ENCODE measurements at places on chromosomes 7 and 10.

GRCh38 chr10:128875956-128876736 is 590.9 kb upstream of the MGMT start:
- DNase-seq = no peak
- H3K27ac ChIP-seq = no peak overlapping the region
- H3K27me3 ChIP-seq = peaks cover 2% of the 10 kb centered on the region
- no peak overlapping the region for H3K4me3 ChIP-seq
- H3K4me1 ChIP-seq = no peaks in the 10 kb centered on the region

DNA sequence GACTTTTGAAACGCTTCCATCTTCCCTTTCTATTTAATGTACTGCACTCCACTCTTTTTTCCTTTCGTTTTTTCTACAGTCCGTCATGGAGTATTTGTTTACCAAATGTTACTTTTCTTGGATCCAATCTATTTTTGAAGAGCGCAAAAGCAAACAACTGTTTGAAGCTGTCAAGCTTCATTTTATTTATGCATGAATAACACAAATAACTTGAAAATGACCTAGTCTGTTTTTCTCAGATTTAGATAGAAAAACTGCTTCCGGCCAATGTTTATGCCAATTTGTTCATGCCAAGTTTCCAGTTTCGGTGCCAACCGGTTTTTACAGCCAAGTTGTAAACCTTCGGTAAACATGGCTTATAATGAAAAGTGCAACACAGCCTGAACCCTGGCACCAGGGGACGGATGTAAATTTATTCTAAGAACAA is 150.9 kb upstream of the KLF6 start:
- no peak overlapping the region for H3K4me3 ChIP-seq
- H3K27me3 ChIP-seq = peaks cover 2% of the 10 kb centered on the region
- peaks cover 8% of the 10 kb centered on the region for H3K4me1 ChIP-seq
- no peak overlapping the region for H3K27ac ChIP-seq
- peaks cover 7% of the 10 kb centered on the region for H3K36me3 ChIP-seq

- peaks cover 5% of the 10 kb centered on the region for H3K4me1 ChIP-seq
- peak; percentile 66 for DNase-seq
- H3K4me3 ChIP-seq = no peak overlapping the region
- no peak overlapping the region for H3K27ac ChIP-seq
Measured at GRCh38 chr7:31488562-31489203, 25.2 kb upstream of the ITPRID1 start.

DNA sequence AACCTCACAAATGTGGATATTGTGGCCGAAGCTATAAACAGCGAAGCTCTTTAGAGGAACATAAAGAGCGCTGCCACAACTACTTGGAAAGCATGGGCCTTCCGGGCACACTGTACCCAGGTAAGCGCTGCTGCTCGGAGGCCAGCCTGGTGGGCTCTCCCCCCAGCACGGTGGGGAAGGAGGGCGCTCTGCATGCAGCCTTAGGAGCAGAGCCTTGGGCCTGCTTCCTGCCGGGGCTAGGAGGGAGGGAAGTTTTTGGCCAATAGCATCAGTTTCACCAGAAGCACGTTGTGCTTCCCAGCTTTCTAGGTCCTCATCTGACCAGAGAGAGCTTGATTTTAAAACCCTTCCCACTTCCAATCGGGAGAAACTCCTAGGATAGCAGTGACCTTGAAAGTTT is 62.8 kb downstream of the FIGNL1 start:
- no peaks in the 10 kb centered on the region for H3K4me1 ChIP-seq
- H3K4me3 ChIP-seq = no peak overlapping the region
- DNase-seq = no peak
- no peaks in the 10 kb centered on the region for H3K36me3 ChIP-seq
- H3K27ac ChIP-seq = no peak overlapping the region

GRCh38 chr7:16098585-16099179 is 322.7 kb downstream of the CRPPA start:
- no peaks in the 10 kb centered on the region for H3K27me3 ChIP-seq
- H3K4me3 ChIP-seq = no peak overlapping the region
- no peaks in the 10 kb centered on the region for H3K36me3 ChIP-seq
- peak overlapping the region; percentile 89 for H3K27ac ChIP-seq
- peak; percentile 21 for DNase-seq
- H3K4me1 ChIP-seq = peaks cover 9% of the 10 kb centered on the region

GRCh38 chr10:36670621-36671402 is 454.6 kb upstream of the ANKRD30A start:
- no peak overlapping the region for H3K4me3 ChIP-seq
- H3K27ac ChIP-seq = no peak overlapping the region
- peaks cover 5% of the 10 kb centered on the region for H3K4me1 ChIP-seq
- H3K27me3 ChIP-seq = peaks cover 2% of the 10 kb centered on the region

DNA sequence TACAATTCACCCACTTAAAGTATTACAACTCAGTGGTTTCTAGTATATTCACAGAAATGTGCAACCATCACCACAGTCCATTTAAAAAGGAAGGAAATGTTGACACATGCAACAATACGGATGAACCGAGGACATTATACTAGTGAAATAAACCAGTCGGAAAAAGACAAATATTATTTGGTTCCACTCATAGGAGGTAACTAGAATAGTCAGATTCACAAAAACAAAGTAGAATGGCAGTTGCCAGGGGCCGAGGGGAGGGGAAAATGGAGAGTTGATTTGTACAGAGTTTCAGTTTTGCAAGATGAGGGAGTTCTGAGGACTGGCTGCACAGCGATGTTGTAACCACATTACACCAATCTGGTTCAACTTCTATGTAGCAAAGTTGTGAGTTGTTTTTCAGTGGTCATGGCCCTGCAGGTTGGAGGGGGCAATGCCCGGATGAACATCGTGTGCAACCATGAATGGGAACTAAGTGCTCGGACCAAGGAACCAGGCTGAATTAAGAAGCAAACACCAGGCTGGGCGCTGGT is 17.6 kb upstream of the TNPO3 start:
- H3K27me3 ChIP-seq = no peaks in the 10 kb centered on the region
- H3K4me3 ChIP-seq = no peak overlapping the region
- no peak for DNase-seq
- no peak overlapping the region for H3K27ac ChIP-seq

DNA sequence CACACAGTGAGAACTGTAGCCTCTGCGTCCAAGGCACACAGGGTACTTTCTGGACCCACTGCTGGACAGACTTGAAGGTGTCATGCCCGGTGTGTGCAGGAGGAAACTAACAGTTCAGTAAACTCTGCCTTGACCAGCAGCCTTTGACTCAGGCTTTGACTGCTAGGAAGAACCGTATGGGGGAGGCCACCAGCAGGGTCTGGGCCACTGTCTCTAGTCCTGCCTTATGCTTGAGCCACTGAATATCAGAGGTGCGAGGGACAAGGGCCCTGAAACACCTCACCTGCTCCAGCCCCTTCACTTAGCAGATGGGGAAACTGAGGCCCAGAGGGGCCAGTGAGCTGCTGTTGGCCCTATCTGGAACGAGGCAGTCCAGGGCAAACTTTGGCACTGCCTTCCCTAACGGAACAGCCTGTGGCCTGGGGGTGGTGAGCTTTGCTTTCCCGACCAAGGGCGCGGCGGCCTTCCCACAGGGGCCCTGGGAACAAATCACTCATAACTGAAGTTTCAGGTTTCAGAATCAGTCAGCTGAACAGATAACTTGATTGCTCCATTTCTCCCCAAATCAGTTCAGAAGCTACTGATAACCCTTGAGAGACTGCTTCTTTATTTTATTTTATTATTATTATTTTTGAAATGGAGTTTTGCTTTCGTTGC is 130.0 kb downstream of the FAM53B start:
- peaks cover 4% of the 10 kb centered on the region for H3K36me3 ChIP-seq
- H3K27me3 ChIP-seq = peaks cover 12% of the 10 kb centered on the region
- DNase-seq = no peak
- H3K27ac ChIP-seq = no peak overlapping the region

DNA sequence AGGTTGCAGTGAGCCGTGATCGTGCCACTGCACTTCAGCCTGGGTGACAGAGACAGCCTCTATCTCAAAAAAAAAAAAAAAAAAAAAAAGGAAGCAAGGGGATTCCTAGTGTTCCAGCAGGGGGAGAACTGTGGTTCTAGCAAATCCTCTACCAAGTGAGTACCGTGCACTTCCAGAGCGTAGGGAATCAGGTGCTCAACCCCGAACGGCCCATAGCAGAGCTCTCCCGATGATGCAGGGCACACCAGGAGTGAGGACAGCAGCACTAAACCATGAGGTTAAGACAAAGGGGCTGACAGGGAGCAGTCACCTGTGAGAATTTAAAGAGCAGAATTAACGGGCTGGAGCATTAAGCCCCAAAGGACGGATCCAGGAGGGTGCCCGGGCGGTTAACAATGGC is 173.6 kb downstream of the PTPRN2 start:
- H3K4me3 ChIP-seq = no peak overlapping the region
- DNase-seq = no peak
- no peak overlapping the region for H3K27ac ChIP-seq

GRCh38 chr10:11819027-11819426 is 4.1 kb upstream of the PROSER2 start:
- peaks cover 1% of the 10 kb centered on the region for H3K27me3 ChIP-seq
- no peaks in the 10 kb centered on the region for H3K36me3 ChIP-seq
- no peak overlapping the region for H3K4me3 ChIP-seq
- H3K4me1 ChIP-seq = peaks cover 4% of the 10 kb centered on the region
- H3K27ac ChIP-seq = no peak overlapping the region

DNA sequence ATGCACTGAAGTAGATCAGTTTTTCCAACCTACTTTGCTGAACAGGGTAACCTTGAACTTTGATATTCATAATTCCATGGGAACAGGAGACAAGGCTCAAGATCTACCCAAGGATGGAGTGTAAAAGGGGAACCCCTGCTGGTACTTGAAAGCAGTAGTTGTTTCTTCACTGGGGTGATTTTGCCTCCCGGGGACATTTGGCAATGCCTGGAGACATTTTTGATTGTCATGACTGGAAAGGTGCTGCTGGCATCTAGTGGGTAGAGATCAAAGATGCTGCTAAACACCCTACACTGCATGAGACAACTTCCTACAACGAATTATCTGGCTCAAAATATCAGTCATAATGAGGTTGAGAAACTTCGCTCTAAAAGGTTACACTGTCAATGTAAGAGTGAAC is 214.8 kb upstream of the CTBP2 start:
- no peak overlapping the region for H3K4me3 ChIP-seq
- no peak for DNase-seq
- H3K4me1 ChIP-seq = peaks cover 10% of the 10 kb centered on the region
- H3K27ac ChIP-seq = no peak overlapping the region

DNA sequence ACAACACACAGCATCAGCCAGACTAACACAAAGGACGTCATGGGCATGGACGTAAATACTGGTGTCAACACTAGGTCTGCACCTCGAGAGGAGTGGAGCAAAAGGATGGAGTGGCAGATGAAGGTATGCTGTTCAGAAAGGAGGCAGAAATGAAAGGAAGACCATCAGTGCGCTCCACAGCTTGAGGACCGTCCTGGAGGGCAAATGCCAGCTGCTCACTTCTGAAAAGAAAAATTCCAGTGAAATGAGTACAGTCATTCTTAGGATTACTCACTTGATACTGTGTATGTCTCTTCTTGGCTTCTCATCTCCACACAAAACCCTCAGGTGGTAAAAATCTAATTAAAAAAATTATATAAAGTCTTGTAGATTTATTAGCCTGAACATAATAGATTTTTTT is 44.8 kb downstream of the EGFR start:
- peaks cover 5% of the 10 kb centered on the region for H3K27me3 ChIP-seq
- H3K4me1 ChIP-seq = no peaks in the 10 kb centered on the region
- no peak overlapping the region for H3K4me3 ChIP-seq
- H3K27ac ChIP-seq = no peak overlapping the region

GRCh38 chr7:80659120-80660055 is 20.9 kb downstream of the CD36 start:
- no peaks in the 10 kb centered on the region for H3K36me3 ChIP-seq
- no peak overlapping the region for H3K27ac ChIP-seq
- no peak overlapping the region for H3K4me3 ChIP-seq
- no peaks in the 10 kb centered on the region for H3K27me3 ChIP-seq
- H3K4me1 ChIP-seq = peaks cover 7% of the 10 kb centered on the region

GRCh38 chr10:36452851-36453250 is 672.5 kb upstream of the ANKRD30A start:
- H3K4me3 ChIP-seq = no peak overlapping the region
- no peaks in the 10 kb centered on the region for H3K4me1 ChIP-seq
- no peaks in the 10 kb centered on the region for H3K27me3 ChIP-seq
- no peak overlapping the region for H3K27ac ChIP-seq
- H3K36me3 ChIP-seq = no peaks in the 10 kb centered on the region

- H3K36me3 ChIP-seq = no peaks in the 10 kb centered on the region
- peaks cover under 1% of the 10 kb centered on the region for H3K27me3 ChIP-seq
- H3K27ac ChIP-seq = no peak overlapping the region
- H3K4me3 ChIP-seq = no peak overlapping the region
- DNase-seq = no peak
Measured at GRCh38 chr7:69640216-69640615, 41.9 kb downstream of the AUTS2 start.

DNA sequence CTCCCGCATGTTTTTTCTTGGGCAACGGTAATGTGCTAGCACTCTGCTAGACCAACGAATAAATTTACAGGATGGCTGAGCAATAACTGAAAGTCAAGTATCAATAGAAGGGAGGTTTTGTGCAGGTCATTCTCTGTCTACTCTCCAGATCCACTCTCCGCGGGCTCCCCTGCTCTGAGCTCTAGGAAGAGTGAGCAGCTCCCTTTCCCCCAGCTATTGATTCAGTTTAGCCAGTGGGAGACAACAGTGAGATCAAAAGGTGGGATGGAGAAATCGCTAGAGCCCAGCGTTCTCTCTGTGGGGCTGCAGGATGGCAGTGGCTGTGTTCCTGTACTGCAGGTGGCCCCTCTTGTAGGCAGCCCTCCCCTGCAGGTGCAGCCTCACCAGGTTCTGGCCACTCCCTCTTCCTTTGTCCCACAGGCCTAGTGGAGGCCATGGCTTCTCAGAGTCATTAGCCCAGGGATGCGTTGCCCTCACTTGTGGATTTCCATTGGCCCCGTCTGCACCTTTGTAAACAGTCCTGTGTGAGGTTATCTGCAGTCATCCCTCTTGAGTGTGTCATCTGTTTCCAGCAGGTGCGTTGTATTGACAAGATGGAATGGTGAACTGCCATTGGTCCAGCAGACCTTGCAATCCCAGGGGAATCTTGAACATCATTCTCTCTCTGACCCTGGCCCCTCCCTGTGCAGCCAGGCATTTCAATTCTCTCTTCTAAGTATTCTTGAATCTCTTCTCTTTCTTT is 11.1 kb downstream of the MSRB2 start:
- H3K4me3 ChIP-seq = peak overlapping the region; percentile 14
- H3K27me3 ChIP-seq = peaks cover 1% of the 10 kb centered on the region
- peaks cover 44% of the 10 kb centered on the region for H3K36me3 ChIP-seq
- H3K27ac ChIP-seq = no peak overlapping the region
- DNase-seq = no peak

GRCh38 chr7:156435486-156436231 is 204.9 kb upstream of the RNF32 start:
- no peaks in the 10 kb centered on the region for H3K36me3 ChIP-seq
- H3K27ac ChIP-seq = no peak overlapping the region
- no peak overlapping the region for H3K4me3 ChIP-seq
- DNase-seq = no peak
- H3K27me3 ChIP-seq = no peaks in the 10 kb centered on the region
- no peaks in the 10 kb centered on the region for H3K4me1 ChIP-seq

DNA sequence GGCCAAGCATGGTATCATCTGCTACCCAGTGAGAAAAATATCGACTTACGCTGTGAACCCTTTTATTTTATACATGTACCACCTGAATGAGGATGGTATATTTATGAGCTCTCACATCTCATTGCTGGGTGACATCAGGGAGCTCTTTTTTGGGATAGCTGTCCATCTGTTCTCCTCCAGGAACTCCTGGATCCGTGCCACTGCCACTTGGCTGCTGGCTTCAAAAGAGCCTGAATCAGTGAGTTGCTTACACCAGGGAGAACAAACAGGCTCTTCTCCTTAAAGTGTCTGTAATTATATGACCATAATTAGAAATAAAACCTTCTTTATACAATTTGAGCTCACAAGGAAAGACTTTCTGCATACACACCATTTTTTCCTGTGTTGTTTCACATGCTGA is 106.2 kb downstream of the KAT6B start:
- H3K4me1 ChIP-seq = peaks cover 31% of the 10 kb centered on the region
- H3K36me3 ChIP-seq = no peaks in the 10 kb centered on the region
- peaks cover under 1% of the 10 kb centered on the region for H3K27me3 ChIP-seq
- H3K27ac ChIP-seq = no peak overlapping the region
